Neural cell (in vitro differentiated cells): ENCODE measurements at places on chromosomes 6 and 20. TPM values are rescaled to one million over a fixed set of nuclear protein-coding genes. Genes with fewer than 3 reads are reported as not detected.

Gene BTN2A1
- polyA plus RNA-seq, result 33.8 and 35.3 TPM in 2 replicates

Gene HLA-DRB5
- not detected in 2 replicates for polyA plus RNA-seq

Gene PTPRT
- 9.2 and 9.9 TPM in 2 replicates for polyA plus RNA-seq

Gene AK9
- polyA plus RNA-seq, result 20.9 and 27.7 TPM in 2 replicates

Gene GTPBP2
- polyA plus RNA-seq, result 103 and 117 TPM in 2 replicates

Gene RIPPLY2
- 3.5 and 5.0 TPM in 2 replicates for polyA plus RNA-seq

Gene PDE7B
- 5.9 and 7.6 TPM in 2 replicates for polyA plus RNA-seq

Gene OSTM1
- 54.7 and 59.9 TPM in 2 replicates for polyA plus RNA-seq

Gene SLC17A1
- not detected in 2 replicates for polyA plus RNA-seq
